ENCODE measurements at places on chromosomes 12 and 14.

DNA sequence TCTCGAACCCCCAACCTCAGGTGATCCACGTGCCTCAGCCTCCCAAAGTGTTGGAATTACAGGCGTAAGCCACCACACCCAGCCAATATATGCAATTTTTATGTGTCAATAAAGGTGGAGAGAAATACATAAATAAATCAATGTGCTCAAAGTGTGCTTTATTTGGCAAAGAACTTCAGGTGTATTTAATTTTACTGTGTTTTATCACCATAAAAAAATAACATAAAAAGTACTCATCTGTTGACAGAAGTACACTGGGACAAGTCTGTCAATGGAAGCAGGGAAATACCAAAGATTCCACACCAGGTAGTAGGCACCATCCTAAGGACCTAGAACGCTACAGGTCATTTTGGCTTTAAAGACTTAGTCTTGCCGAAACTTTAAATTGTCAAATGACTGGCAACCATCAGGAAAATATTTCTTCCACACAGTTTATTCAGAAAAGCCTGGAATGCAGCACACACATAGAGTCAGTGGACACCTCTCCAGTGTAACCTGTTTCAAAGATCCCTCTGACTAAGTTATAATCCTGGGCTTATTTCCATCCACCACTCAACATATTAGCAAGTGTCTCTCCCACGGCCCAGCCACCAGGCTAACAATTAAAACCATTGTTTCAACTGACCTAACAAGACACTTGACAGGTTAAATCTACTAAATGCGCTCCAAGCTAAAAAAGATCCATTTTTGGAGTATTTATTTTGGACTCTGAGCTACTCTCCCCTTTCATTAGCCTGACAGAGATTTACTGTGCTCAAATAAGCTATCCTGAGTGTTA is 4.2 kb downstream of the ERO1A start:
- no peak for DNase-seq

DNA sequence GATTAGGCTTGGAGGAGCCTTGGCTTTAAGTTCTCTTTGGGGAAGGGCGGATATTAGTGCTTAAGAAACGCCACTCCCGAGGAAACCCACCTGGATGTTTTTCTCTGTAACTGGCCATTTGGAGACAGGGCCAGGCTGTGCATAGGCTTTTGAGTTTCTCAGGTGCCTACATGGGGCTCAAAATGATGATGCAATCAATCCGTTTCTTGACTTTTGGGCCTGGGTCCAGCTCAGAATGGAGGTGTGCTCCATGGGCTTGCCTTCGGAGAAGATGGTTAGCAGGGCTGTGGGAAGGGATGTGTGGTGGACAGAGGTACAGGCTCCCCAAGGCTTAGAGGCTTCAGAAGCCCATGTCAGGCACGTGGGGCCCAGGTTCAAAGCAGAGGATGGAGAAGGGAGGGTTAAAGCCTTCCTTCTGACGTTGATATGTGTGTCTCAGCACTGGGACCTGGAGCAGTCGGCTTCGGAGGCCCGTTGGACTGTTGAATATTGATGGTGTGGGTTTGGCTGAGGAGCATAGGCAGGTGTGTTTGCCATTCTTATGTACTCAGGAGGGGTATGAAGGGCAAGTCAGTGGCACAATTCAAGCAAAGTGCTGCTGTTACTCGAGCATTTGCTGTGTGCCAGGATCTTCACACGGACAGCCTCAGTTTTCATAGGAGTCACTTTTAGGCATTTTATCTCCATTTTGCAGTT is 82.8 kb downstream of the SLC25A47 start:
- no peak for DNase-seq

DNA sequence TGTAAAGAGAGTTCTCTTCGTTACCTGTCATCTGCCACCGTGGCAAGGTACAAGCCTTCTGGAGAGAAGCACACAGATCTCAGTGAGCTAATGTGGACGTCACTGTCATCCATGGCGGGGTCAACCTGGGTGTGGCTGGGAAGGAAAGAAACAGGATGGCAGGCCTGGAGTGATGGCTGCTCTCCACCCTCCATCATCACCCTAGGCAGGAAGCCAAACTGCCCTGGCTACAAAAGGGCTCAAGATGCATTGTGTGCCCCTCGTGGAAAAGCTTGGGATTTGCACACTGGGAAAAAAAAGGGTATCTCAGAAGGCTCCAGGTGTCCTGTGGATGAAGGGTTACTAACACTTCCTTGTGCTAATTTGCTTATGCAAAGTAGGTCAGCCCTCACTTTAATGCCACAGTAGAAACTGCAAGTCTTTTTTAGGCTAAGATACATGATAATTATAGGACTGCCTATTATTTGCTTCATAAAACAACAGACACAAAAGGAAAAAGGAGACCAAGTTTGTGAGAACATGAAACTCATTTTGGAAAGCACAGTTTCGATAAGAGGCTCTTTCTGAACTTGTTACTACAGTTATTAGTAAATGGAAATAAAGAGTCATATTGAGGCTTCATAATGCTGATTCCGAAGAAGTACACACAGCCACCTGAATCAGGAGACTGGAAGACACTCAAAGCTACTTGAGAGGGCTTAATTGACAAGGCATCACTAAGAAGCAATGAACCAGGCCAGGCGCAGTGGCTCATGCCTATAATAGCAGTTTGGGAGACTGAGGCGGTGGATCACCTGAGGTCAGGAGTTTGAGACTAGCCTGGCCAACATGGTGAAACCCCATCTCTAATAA is 18.9 kb downstream of the RFC5 start:
- DNase-seq: no peak

- DNase-seq: no peak
Observed at GRCh38 chr12:89878950-89879349, 170.3 kb upstream of the ATP2B1 start.

DNA sequence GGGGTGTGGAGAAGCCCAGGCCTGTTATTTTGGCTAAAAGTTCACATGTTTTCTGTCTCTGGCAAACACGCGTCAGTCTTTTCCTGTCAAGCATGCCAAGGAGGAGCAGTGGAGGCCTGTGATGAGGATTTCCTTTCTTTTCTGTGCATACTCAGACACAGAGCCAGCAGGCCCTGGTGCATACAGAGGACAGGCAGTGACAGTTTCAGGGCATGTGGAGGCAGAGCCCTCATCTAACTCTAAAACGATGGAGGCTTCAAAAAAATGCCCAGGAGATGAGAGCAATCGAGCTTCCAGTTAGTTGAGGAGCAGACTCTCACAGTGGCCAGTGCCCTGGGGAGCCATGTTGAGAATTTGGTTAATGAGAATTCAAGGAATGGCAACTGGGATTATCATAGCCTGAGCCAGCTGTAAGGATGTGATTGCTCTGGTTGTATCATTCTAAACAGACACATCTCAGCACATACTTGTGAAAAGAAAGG is 66.5 kb downstream of the TRAFD1 start:
- no peak for DNase-seq

DNA sequence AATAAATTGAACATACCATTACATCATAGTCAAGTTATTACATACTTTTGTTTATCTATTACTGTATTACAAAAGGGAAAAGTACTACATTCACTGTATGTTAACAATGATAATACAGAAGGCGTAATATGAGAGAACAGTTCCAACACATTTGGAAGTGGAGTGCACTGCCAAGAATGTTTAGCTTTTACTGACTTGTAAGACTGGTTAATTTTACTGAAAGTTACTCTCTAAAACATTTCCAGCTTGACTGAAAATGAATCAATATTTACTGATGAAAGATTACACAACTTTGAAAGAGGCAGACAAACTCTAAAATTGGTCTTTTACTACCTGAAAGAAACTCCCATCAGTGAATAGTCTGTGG is 728.5 kb downstream of the FSCB start:
- DNase-seq: no peak

GRCh38 chr14:71050227-71050823 is 143.1 kb downstream of the PCNX1 start:
- DNase-seq: no peak

DNA sequence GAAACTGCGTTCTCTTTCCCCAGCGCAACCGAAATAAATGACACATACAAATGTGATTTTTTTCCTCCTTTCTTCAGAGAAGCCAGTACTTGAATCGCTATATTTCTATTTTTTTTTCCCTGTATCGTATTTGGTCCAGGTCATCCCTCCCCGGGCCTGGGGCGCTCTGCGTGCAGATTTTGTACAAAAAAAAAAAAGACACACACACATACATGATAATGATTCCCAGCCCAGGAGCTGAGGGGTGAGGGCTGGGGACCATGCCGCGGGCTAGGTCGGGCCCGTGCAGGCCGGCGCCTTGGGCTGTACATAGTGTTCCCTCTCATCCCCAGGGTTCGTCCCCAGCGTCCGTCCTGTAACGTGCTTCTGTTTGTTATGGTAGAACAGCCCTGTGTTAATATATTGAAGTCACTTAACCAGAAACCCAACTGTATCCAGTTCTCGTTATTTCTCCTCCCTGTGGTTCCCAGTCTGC is 3.0 kb downstream of the HOXC9 start:
- DNase-seq: no peak

GRCh38 chr12:104740668-104741067 is 217.4 kb downstream of the SLC41A2 start:
- DNase-seq: peak; percentile 10

DNA sequence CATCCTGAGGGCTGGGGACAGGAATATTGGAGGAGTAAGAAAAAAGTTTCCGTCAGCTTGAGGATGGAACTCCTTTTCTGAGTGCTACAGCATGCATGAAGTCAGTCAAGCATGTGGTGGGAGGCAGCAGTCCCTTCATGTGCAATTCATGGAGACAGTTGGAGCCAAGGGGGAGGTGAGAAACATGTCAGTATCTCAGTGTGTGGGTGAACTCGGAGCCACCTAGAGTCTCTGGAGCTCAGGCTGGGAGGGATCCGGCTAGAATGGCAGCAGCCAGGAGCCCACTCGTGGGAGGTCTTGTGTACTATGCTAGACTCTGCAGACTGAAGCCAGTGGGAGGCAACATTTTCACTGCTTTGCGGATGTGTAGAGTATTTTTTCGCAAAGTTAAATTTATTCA is 60.3 kb downstream of the AVPR1A start:
- DNase-seq: no peak

- no peak for DNase-seq
Observed at GRCh38 chr14:94227029-94227428, 52.9 kb downstream of the PPP4R4 start.

- DNase-seq: peak; percentile 35
Observed at GRCh38 chr14:105086833-105087307, 21.6 kb upstream of the GPR132 start.

DNA sequence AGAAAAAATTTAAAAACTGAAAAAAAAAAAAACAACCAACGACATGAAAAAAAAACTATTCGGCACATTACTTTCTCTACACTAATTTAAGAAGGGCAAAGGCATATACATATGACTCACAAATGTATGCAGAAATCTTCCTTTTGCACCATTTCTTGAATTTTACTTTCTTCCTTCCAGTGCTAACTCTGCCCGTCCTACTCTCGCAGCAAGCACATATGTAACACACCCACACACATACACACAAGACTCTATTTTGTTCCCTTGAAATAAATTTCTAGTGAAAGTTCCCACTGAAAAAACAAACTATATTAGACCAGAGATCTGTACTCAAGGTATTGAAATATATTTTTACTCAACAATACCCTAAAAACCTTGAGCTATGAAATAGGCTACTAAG is 14.6 kb downstream of the BTG1 start:
- no peak for DNase-seq

DNA sequence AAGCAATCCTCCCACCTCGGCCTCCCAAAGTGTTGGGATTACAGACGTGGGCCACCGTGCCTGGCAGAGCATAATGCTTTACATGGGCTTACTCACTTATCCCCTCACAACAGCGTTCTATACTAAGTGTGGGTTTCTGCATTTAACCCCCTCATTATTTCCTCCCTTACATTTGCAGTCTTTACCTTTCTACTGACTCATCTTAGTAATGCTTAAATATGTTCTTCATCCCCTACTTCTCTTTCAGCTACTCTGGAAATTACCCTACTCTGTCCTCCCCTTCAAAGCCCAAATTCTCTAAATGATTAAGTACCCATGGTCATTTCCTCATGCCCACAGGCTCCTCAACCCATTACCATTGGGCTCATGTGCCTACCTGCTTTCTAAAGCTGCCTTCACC is 40.7 kb downstream of the NKX2-1 start:
- no peak for DNase-seq

DNA sequence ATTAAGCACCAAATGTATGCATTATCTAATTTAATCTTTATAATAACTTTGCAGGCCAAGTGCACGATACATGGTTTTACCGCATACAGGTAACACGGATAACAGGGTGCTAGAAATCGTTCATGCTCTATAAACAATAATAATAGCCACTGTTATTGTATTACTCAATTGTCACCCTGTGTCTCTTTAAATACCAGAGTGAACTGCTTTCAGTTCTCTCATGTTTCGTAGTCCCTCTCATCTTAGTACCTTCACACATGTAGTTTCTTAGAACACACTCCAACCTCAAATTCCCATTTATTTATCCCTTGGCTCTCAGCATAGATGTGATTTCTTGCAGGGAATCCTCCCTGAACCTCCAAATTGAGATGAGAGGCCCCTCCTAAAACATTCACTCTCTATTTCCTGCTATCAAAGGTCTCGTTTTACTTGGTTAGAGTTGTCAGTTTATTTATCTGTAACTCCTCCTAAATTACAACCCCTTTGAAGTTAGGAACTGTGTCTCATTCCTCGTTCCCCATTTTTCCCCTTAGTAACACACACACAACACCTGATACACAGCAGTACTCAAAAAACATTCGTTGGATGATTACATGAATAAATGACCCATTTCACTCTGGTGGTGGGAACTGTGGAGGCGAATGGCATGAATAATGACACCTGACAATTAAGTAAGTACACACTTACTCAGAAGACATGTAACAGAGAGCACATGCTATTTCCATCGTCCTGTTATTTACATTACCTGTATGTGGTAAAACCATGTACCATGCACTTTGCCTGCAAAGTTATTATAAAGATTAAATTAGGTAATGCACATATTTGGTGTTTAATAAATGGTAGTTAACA is 134.6 kb downstream of the BTG1 start:
- no peak for DNase-seq

GRCh38 chr12:45355730-45356129 is 139.8 kb downstream of the ANO6 start:
- no peak for DNase-seq

- no peak for DNase-seq
Observed at GRCh38 chr14:92425101-92425500, 88.5 kb upstream of the RIN3 start.

DNA sequence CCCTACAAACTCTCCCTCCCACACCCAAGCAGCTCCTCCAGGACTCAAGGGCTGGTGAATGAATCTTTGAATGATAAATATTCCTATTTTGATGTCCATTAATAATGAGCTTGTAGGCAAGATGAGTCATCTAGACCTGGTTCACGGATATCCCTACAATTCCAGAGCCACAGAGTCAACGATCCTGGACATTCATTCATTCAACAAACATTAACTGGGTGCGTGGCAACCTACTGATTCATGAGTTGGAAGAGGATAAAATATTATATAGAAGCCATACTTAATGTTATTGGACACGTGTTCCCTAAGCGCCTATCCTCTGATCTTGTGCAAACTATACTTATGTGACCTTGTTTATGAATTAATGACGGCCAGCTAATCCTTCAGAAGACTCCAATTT is 420 bp upstream of the OTUB2 start:
- DNase-seq: no peak

Measured in anterior cingulate cortex (tissue), 58 donors.